ENCODE measurements at places on chromosomes 6 and 20.

DNA sequence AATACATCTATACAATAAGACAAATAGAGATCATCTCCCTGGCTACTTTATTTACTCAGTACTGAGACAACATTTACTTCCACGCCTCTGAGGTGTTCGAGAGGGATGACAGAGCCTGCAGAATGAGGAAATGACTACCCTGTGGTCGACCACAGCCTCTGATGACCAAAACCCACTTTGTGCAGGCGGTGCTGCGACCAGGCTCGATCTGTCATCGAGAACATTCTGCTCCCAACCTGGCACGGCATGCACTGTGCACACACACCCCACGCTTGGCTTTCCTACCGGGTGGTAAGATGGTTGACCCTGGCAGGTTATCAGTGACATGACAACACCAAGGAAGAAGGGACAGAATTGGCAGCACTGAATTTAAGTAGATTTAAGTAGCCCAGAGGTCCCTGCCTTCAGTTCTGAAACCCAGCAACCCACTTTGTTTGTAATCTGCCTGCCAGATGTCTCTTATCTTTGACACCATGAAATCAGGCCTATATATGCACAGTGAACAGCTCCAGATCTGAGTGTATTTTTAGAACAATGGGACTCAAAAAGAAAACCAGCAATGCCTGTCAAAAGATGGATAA lies 42.6 kb downstream of the TTI1 start:
- DNase-seq: peak; percentile 47

GRCh38 chr20:61704661-61705060 lies 361.0 kb downstream of the TAF4 start:
- DNase-seq: peak; percentile 35

DNA sequence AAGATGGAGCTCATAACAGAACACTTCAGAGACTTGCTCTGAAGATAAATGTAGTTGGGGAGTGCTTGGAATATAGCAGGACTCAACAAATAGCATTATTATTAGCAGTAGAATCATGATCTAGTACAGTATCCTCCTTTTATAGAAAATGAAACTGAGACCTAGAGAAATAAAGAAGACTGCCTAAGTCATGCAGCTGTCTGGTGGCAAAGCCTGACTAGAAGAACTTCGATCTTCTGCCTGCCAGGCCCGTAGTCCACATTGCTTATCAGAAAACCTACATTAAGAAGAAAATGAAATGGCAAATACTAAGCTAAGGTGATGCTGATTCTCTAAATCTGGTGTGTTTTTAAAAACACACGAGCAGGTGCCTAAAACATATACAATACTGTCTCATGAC lies 46.4 kb upstream of the DST start:
- DNase-seq: no peak

DNA sequence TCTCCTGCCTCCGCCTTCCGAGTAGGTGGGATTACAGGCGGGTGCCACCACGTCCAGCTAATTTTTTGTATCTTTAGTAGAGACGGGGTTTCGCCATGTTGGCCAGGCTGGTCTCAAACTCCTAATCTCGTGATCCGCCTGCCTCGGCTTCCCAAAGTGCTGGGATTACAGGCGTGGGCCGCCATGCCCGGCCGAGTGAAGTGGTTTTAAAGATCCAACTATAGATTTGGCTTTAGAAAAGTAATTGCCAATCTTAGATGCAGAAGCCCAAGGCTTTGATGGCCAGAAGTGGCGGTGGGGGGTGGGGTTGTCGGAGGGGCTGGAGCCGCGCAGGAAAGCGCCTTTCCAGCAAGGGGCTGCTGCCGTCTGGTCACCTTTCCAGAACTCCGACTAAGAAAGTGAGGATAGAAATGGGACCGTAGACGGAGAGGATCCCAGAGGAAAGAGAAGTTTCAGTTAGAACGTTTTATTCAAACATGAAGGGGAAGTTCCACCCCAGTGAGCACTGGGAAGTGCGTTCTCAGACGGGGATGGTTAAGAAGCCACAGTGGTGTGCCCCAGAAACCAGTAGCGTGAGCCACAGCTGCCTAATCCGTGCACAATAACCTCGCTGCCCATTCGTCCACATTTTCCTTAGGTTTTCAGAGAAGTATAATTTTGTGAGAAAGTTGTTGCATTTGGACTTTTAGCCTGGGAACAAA lies 69.7 kb downstream of the DLL1 start:
- DNase-seq: no peak

DNA sequence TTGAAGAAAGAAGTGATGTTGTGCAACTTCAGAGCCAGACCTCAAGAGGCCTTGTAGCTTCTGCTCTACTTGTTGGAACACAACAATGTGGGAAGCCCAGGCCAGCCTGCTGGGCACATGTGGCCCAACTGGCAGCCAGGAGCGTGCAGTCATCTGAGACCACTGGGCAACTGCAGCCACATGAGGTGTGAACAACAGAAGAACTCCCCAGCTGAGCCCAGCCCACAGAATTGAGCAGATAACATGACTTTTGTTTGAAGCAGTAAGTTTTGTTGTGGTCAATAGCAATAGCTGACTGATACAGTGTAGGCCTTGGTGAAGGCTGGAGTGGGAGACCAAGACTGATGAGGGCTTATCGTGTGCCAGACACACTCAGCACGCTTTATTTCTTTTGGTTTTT lies 8.6 kb upstream of the ADAM33 start:
- no peak for DNase-seq

- no peak for DNase-seq
These were observed 283.6 kb downstream of the CDKAL1 start for GRCh38 chr6:20817806-20818320.

DNA sequence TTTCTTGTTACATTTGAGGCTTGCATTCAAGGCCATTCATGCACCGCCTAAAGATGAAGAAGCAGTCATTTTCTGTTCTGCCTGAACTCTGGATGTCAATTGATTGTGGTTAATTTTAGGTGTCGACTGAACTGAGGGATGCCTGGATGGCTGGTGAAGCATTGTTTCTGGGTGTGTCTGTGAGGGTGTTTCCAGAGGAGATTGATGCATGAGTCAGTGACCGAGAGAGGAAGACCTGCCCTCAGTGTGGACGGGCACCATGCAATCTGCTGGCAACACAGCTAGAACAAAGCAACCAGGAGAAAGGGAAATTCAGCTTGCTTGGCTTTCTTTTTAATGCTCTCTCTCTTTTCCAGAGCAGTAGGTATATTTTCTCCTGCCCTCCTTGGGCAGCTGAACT lies 164.1 kb upstream of the ECI2 start:
- no peak for DNase-seq

- DNase-seq: no peak
These were observed 766 bp upstream of the TBC1D22B start for GRCh38 chr6:37256692-37257319.

DNA sequence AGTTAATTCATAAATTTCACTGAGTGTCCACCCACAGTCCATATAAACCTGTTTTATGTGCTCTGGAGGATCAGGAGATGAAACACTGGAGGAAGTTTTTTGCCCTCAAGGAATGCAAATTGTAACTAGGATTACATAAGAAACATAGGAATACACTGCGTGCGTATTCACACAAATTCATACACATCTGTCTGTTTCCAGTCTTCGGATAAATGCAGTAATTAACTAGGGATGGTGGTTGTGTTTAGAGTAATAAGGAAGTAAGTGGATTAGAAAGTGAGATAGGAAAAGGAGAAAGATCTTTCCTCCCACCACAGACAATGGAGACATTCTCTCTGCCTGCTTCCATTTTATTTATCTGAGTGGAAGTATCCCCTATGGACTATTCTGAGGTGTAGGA lies 35.7 kb upstream of the POPDC3 start:
- no peak for DNase-seq

GRCh38 chr20:22585786-22586493 lies 1.6 kb upstream of the FOXA2 start:
- no peak for DNase-seq

- no peak for DNase-seq
These were observed 21.6 kb downstream of the TOX2 start for GRCh38 chr20:43936104-43936770.

- DNase-seq: no peak
These were observed 10.5 kb downstream of the MTG2 start for GRCh38 chr20:62193079-62194025.

- DNase-seq: no peak
These were observed 12.8 kb downstream of the SNX14 start for GRCh38 chr6:85580878-85581267.

DNA sequence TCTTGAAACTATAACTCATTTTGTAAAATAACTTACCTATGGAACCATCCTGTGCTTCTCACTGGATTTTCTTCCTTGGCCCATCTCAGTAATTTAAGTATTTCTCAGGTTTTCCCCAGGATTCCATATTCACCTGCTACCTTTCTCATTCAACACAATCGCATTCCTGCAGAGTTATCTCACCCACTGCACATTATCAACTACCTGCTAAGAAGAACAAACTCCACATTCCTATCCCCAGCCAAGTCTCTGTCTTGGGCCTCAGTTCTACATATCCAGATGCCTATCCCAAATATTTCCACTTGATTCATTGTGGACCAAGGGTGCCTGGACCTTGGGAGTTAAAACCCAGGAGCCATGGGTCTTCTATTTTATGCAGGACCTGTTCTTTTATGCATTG lies 60.2 kb upstream of the KCNQ5 start:
- no peak for DNase-seq

- peak; percentile 84 for DNase-seq
These were observed 5.3 kb upstream of the FNDC1 start for GRCh38 chr6:159163901-159164370.

DNA sequence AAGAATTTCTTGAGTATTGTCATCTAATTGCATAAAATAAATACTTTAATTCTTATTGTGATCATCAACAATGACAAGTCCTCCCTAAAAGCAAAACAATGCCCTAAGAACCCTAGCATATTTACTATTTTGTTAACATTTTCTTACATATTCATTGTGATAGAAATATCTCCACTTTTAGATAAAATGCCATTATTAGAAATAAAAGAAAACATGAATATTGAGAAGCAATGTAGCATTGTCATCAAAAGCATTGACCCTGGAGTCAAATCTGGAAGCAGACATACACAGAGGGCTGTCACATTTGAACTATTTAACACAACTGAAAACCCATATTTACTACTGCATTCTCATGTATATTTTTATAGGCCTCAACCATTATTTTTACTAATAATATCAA lies 257.7 kb downstream of the SYNE1 start:
- no peak for DNase-seq

- no peak for DNase-seq
These were observed 42.3 kb downstream of the RALGAPB start for GRCh38 chr20:38514947-38515346.

GRCh38 chr20:54137115-54137514 lies 36.7 kb downstream of the CYP24A1 start:
- DNase-seq: no peak

DNA sequence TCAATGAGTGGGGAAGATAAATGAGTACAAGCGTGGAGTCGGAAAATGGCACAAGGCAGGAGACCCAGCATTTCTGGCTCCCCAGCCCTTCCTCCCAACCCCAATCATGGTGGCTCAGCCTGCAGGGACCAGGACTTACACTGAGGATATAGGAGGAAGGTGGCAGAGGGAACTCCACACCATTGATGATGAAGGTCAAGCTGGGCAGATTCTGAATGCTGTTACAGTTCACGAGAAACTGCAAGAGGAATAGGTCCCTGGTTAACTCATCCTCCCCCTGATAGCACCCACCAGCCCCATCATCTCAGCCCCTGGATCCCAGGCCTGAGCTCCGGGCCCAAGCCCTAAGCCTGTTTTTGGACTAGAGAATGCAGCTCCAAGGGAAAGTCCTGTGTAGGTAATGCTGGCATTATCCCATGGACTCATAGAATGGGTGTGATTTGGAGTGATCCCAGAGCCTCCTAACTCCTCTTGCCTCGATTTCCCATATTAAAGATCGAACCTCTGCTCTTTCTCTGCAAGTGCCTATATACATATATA lies 2.3 kb upstream of the TFEB start:
- no peak for DNase-seq

DNA sequence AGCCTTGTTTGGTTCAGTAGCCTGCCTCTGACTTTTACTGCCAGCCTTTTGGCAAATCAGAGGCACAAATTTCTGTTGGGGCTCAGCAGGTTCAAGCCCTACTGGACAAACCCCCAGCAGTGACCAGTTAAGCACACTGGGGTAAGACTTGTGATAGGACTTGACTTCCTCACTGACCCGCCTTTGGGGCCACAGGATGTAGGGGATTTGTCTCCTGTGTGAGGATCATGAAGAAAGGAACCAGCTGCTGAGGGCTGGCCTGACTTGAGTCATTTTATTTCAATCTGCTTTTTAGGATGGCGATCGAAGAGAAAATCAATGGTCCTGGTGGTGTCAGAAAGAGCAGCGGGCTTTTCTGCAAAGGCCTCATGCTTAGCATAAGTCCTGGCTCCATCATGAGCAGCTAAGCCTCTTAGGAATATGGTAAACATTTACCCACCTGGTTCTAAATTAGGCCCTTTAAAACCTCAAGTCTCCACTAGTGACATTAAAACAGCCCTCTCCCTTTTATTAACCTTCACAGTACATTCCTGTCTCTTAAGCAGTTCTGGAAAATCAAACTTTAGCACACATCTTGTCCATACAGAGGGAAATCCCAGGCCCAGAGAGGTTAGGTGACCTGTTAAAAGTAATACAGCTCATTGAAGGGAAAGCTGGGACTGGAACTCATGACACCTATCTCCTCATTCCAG lies 16.6 kb downstream of the CHMP4B start:
- no peak for DNase-seq

DNA sequence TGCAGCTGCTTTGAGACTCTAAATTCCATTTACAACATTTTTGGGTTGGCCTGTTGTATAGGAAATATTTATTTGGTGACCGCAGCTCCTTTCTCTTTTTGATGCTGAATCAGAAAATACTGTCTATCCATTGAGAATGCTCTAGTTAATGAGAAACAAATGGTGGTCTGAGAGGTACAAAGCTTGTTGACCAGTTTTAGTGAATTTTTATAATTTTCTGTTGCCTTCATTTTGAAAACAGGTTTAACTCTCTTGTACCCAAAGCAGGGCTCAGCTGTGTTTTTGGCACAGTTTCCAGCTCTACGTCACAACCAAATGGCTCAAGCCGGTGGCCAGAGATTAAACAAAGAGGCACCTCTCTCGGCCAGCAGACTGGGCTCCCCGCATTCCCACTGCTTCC lies 113.2 kb downstream of the FNDC1 start:
- no peak for DNase-seq

- peak; percentile 24 for DNase-seq
These were observed 19.8 kb downstream of the NFYA start for GRCh38 chr6:41092421-41093140.

GRCh38 chr6:14542670-14543366 lies 425.2 kb downstream of the CD83 start:
- peak; percentile 39 for DNase-seq

DNA sequence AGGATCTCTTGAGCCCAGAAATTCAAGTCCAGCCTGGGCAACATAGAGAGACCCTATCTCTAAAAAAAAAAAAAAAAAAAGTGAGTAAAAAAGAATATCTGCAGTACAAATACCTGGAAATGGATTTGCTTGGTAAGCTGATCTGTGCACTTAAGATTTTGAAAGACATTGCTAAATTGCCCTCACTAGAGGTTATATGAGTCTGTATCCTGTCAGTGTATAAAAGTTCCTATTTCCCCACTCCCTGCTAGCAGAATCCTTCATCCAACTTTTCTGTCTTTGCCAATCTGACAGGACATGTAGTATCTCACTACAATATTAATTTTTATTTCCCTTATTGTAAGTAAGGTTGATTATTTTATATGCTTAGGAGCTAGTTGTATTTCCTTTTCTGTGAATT lies 36.1 kb downstream of the BICRAL start:
- DNase-seq: no peak
